ENCODE measurements at places on chromosomes 3 and 15.

GRCh38 chr3:187947927-187948682 is 202.8 kb upstream of the BCL6 start:
- DNase-seq = no peak

DNA sequence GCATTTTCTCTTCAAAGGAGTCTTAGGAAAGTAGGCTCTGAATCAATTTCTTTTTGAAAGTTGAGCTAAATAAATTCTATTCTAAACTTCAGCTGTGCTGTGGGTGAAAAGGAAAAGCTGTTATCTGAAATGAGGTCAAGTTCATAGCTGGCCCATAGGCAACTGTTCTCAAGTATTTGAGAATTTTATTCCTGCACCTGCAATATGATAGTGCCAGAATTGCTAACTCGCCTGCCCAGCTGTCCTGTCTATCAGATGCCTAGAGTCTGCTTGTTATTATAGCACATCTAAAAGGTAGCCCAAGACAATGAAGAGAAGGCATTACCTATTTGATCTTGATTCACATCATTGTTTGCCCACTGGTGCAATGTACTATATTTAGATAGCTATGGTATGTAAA is 798.7 kb downstream of the DIPK2A start:
- DNase-seq = no peak

DNA sequence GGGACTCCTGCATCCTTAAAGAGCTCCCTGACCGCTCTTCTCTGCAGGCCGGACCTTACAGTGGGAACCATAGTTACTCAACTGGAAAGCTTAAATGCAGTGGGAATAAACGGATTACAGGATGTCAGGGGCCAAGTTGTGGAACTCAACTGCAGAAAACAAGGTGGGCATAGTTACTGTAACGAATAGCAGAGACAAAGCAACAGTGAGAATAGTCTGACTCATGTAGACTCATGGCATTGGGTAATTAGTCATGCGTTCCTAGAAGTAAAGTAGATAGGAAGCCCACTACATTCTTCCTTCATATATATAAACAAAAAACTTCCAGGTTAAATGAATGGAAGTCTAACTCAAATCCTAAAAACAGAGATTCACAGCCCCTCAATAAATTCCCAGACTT is 95.5 kb upstream of the CHRNA7 start:
- DNase-seq = no peak

DNA sequence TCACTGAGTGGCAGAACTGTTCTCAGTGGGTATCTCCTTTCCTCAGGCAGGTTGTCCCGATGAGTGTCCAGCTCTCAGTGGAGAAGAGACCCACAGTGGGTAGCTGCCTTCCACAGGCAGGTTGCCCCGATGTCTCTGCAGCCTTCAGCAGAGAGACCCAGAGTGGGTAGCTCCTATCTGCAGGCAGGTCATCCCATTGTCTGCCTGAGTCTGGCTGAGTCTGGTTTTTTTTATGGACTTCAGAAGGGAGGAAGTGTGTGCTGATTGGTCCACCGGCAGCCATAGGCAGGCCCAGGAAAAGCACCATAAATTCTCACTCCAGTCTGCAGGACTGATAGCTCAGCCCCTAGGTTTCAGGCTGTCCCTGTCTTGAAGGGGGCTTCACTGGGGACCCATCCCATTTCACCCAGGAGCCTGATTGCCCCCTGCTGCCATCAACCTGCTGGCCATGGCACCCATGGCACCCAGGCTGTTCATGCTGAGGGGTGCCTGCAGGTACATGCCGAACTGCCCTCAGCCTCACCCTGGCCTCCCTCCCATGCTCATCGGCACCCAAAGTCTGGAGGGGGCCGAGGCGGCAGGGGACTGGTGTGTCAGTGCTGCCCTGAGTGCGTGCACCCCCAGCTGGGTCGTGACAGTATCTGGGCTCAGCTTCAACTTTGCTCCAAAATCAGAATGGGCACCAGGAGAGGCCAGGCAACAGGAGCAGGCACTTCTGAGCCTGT is 3.6 kb upstream of the LIMD1 start:
- DNase-seq = no peak

- DNase-seq = no peak
Observed at GRCh38 chr15:73247331-73247730, 121.4 kb downstream of the HCN4 start.

All from NCI-H1105 treated with DMSO at 0.1 percent for 48 hours (cell line).